Stimulated activated CD8-positive, alpha-beta memory T cell treated with anti-CD3 and anti-CD28 coated beads, Interleukin-2, amount 100 ng/mL, for 1 hour (primary cell): ENCODE measurements at places on chromosomes 7 and 10.
A peak's percentile ranks its signal among the peaks of the same experiment; 100 is the strongest.

- no peak for DNase-seq
Observed at GRCh38 chr7:92988051-92988450, 129.7 kb downstream of the SAMD9 start.

DNA sequence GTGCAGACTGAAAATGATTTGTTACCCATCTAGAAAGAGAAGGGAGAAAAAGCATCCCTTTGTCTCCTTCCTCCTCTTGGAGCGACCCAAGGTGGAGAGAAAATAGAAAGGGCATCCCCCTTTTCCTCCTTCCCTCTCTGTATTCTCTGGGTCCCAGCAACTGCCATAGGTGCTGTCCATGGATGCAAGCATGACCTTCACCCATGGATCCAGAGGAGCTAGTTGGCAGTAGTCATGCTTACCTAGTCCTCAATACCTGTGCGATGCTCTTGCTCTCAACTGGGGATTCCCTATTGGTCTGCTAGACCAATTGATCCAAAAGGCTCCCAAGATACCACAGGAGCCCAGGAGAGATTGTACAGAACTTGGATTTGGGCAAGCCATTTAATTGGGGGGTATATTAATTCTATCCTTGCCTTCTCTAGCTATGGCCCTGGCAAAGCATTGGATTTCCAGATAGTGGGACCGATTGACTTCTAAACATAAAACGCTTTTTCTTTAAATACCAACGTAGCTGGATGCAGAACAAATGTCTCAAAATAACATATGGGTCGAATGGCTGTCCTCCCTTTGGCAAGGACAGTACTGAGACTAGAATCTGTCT, 547.8 kb upstream of the IGFBP3 start:
- no peak for DNase-seq

GRCh38 chr7:150961510-150962289, 16.4 kb downstream of the KCNH2 start:
- no peak for DNase-seq

- DNase-seq, result no peak
Observed at GRCh38 chr10:132489704-132490534, 47.7 kb upstream of the INPP5A start.

- DNase-seq, result no peak
Observed at GRCh38 chr10:91592266-91592975, 40.5 kb downstream of the PPP1R3C start.

GRCh38 chr10:26454891-26455290, 16.8 kb downstream of the APBB1IP start:
- DNase-seq, result no peak

- no peak for DNase-seq
Observed at GRCh38 chr10:6009150-6009549, 31.8 kb upstream of the IL15RA start.

DNA sequence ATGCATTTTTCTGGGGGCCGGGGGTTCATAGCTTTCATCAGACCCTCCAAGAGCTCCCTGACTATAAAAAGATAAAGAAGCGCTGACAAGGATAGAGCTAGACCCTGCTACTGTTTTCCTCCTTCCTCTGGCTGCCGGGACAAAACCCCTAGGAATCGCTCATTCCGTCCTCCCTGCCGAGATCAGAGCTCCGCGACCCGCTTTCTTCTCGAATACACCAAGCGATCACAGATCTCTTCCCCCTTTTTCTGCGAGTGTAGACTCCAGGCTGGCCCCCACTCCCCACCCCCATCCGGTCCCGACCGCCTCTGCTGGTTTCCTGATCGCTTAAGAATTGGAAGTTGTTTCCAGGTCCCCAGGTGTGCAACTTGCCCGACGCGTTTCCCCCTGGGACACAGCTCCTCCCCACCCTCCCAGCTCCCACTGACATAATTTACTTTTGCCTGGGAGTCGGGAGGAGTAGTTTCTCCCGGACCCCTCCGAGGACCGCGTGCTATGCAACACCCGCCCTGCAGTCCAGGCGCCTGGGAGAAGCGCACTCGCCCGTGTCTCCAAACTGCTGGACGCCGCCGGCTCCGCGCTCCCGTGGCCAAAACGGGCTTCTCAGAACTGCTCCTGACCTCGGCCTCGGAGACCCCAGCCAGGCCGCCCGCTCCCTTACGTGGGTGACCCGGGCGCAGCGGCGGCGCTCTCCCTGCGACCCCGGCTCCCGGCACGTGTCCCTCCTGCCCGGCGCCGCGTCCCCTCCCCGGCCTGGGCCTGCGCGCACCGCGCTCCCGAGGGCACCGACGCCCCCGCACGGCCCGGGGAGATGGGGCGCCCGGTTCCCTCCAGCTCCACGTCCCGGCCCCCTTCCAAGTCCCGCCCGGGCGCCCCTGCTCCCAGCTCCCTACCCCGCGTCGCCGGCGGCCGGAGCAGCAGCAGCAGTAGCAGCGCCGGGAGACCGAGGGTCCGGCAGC, 552 bp downstream of the IL15RA start:
- peak; percentile 11 for DNase-seq

DNA sequence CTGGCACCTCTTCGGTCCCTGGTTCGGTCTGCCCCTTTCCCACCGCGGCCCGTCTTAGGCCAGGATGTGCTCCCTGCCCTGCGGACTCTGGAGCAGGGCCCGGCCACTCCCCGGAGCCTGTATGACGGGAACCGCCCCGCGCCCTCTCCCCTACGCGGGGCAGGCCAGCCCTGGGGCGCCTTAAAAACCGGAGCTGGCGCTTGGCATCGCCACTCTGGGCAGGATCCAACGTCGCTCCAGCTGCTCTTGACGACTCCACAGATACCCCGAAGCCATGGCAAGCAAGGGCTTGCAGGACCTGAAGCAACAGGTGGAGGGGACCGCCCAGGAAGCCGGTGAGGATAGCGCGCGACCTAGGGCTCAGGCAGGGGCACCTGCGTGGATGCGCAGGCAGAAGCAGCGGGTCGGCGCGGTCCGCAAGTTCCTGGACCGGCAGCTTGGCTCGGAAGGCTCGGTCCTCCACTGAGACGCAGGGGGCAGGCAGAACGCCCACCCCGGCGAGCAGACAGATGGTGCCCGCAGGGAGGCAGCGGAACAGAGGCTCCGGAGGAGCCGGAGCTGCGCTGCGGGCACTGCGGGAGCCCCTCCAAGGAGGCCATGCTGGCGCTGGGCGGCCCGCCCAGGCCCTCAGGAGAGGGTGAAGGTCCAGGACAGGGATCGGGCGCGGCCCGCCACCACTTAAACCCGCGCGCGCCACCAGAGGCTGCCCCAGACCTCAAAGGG, at the start of gene ADIRF:
Gene ADIRF (plus strand): TSS at position 212 of the 723 bp plus-strand sequence. CDS start 63 bp downstream, at position 275.
- no peak for DNase-seq

DNA sequence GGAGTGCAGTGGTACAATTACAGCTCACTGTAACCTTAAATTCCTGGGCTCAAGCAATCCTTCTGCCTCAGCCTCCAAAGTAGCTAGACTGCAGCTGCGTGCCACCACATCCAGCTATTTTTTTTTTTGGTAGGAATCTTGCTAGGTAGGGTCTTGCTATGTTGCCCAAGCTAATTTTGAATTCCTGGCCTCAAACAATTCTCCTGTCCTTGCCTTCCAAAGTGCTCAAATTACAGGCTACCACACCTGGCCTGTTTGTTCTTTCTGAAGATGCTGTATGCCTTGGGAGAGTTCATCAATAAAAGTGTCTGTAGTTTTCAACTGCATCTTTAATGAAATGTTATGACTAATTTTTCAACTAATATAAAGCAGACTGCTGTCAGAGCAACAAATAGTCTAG, 452 bp downstream of the SAMD9 start:
- DNase-seq, result no peak

GRCh38 chr7:105448181-105448580, 59.5 kb upstream of the SRPK2 start:
- DNase-seq, result no peak

DNA sequence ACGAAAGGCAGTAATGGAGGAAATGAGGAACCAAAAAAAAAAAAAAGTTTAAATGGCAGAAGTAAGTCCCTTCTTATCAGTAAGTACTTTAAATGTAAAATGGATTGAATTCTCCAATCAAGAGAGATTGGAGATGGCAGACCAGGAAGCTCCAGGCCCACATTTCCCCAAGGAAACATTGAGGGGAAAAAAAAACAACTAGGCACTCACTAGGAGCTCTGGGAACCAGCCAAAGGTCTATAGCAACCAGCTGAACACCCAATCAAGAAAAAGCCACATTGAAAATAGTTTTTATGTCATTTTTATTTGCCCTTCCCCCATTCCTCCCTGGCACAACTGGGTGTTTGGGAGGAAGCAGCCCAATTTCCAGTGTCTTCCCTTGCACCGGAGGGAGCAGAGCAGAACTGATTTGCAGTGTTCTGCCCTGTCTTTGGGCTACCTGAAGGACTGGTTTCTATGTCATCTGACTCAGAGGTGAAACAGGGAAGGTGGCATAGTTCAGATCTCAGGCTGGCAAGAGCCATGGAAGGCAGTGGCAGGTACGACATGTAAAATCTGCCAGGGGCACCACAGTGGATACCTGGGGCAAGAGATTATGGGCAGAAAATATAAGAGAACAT, 121.9 kb downstream of the SMURF1 start:
- no peak for DNase-seq

- DNase-seq, result no peak
Observed at GRCh38 chr10:104322416-104322782, 15.9 kb downstream of the ITPRIP start.

GRCh38 chr7:116525298-116525912, 569 bp downstream of the CAV1 start:
- no peak for DNase-seq

- no peak for DNase-seq
Observed at GRCh38 chr10:118101501-118101900, 54.8 kb upstream of the RAB11FIP2 start.

- no peak for DNase-seq
Observed at GRCh38 chr7:36051501-36051900, 101.6 kb upstream of the EEPD1 start.

- no peak for DNase-seq
Observed at GRCh38 chr10:81820418-81820817, 54.6 kb upstream of the NRG3 start.

DNA sequence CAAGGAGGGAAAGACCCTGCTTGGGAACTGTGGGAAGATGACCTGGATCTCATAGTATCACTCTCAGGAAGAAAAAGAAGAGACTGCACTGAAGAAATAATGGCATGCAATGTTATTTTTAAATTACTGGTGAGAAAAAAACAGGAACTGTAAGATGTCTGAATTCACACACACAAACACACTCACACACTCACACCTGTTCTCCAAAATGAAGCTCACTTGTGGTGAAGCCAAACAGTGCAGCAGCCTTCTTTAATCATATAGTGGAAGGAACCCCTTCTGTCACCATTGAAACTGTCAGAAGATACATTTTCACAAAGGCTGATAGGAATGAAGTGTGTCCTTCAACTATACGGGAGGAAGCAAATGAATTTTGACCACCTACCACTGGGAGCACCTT, 156.5 kb upstream of the GHITM start:
- no peak for DNase-seq

- DNase-seq, result no peak
Observed at GRCh38 chr10:17708821-17709220, 43.2 kb upstream of the TMEM236 start.

DNA sequence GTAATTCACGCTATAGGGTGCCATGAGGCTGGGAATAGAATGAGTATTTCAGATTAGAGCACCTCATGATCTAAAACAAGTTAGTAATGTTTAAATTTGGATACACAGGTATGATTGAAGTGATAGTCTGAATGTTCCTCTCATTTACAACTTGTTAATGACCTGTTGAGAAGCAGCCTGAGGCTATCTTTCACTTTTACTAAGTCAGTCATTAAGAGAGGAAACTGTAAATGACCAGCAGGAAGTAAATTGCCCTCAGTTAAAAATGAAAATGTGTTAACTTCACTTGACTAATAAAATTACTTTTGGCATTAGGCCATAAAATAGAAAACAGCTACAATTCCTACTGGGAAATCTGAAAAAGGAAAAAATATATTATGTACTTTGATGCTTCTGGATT, 1042.0 kb downstream of the DNAJB9 start:
- no peak for DNase-seq

DNA sequence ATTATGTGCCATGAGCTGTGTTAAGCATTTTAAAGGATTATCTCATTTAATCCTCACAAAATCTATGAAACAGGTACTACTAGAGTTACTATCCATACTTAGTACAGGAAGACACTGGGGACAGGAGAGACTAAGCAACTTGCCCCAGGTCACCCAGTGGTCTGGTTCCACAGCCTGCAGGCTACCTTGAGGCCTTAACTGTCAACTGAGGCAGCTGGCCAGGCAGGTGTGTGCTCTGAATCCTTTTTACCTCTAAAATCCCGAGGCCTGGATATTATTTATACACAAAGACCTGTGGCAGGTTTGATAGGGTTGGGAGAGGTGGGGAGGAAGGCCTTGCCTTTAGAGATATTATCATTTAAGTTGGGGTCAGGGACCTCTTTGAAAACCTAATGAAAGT, 3.1 kb downstream of the ZNF777 start:
- no peak for DNase-seq

DNA sequence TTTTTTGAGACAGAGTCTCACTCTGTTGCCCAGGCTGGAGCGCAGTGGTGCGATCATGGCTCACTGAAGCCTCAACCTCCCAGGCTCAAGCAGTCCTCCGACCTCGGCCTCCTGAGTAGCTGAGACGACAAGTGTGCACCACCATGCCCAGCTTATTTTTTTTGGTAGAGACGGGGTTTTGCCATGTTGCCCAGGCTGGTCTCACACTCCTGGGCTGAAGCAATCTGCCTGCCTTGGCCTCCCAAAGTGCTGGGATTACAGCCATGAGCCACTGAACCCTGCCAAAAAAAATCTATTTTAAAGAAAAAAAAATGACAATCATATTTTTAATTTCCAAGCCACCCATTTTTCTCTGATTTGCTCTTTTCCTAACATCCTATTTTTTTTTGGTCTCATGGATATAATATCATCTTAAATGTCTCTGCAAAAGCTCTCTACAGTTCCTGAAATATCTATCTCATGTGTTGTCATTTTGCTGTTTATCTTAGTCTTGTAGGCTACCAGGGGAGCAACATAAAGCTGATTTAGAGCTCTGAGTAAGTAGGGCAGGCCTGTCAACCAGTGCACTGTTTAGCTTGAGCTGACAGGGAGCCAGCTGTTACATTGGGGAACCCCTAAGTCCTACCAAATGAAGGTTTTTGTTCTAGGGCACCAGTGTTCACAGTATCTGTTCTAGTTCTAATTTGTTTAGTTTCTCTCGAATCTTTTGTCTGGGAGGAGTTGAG, 29.9 kb upstream of the HBP1 start:
- no peak for DNase-seq

DNA sequence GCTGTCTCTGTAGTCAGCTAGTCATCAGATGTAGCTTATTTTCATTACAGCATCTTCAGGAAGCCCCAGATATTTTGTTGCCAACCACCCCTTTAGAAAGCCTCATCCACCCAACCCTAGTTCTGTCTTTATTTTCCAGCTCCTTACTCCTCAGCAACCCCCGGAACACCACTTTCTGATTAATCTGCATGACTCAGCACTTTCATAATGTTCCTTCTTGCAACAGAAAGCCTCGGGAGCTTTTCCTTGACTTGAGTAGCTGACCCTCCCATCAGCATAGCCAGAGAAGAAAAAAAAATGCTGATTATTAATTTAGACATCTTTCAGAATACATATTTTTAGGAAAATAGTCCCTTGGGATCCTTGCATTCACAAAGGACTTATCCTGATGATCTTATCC, 244.0 kb upstream of the CXCL12 start:
- no peak for DNase-seq

- DNase-seq, result no peak
Observed at GRCh38 chr7:28479507-28479947, 67.2 kb downstream of the CREB5 start.
